Stimulated activated CD8-positive, alpha-beta memory T cell treated with anti-CD3 and anti-CD28 coated beads, Interleukin-7, amount 100 ng/mL, for 48 hours (primary cell): ENCODE measurements at places on chromosomes 13 and 19.

GRCh38 chr13:41549491-41549890 is 92.1 kb downstream of the RGCC start:
- DNase-seq, result no peak

DNA sequence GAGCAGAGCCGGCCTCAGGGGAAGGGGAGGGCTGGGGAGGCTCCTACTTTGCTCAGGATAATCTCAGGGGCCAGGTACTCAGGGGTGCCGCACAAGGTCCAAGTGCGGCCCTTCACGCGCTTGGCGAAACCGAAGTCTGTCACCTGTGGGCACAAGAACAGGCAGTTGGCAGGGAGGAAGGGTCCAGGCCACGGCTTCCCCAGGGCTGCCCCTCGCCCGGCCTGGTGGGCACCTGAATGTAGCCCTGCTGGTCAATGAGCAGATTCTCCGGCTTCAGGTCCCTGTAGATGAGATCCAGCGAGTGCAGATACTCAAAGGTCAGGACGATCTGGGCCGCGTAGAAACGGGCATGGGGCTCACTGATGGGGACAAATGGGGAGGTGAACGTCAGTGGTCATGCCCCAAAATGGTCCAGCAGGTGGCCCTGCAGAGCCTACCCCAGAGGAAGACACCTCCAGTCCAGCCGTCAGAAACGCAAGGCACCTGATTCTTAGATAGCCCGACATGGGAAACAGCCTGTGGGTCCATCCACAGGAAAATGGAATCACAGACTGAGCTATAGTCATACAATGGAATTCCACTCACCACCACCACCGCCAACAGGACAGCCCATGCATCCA is 7.1 kb upstream of the SAMD1 start:
- DNase-seq, result no peak

- DNase-seq, result no peak
Measured at GRCh38 chr19:57665261-57665806, 3.4 kb upstream of the ZSCAN4 start.

GRCh38 chr13:107233541-107233940 is 665.6 kb upstream of the ARGLU1 start:
- no peak for DNase-seq

DNA sequence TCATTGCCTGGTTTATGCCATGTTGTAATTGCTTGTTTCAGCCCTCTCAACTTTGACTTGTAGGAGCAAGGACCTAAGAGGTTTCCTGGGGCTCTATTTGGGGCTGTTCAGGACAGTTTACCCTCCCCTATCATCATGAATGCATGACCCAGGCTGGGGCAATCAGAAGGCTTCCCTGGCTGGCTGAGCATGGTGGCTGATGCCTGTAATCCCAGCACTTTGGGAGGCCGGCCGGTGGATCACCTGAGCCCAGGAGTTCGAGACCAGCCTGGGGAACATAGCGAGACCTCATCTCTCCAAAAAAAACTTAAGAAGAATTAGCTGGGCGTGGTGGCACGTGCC is 6.1 kb upstream of the LSM4 start:
- DNase-seq, result no peak

DNA sequence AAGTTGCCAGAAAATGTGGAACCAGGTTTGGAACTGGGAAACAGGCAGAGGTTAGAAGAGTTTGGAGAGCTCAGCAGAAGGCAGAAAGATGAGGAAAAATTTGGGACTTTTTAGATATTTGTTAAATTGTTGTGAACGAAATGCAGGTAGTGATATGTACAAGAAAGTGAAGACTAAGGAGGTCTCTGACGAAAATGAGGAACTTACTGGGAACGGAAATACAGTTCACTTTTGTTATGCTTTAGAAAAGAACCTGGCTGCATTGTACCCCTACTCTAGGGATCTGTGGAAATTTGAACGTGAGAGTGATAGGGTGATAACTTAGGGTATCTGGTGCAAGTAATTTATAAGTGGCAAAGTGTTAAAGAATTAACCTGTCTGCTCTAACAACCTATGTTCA is 632.4 kb downstream of the SLITRK5 start:
- DNase-seq, result no peak

- DNase-seq, result no peak
Measured at GRCh38 chr19:28963486-28964250, 249.3 kb downstream of the UQCRFS1 start.

- no peak for DNase-seq
Measured at GRCh38 chr19:48629599-48630295, 7.4 kb downstream of the DBP start.

GRCh38 chr19:58229255-58229639 is 533 bp downstream of the ZNF544 start:
- DNase-seq, result no peak

DNA sequence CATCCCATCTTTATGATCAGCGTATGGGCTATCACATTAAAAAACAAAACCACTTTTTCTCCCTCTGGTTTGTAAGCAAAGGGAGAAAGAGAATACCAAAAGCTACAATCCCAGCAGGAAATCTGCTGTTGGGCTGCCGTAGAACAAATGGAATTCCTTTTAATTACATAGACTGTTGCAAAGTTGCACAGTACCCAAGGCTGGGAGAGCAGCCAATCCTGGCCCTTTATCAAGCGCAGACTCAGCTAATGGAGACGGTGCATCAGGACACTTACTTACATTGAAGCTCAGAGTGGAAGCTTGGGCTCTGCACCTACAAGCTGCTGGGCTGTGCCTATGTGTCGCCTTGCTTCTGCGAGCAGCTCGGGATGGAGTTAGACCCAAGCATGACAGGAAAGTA is 15.2 kb downstream of the CCNA1 start:
- no peak for DNase-seq

DNA sequence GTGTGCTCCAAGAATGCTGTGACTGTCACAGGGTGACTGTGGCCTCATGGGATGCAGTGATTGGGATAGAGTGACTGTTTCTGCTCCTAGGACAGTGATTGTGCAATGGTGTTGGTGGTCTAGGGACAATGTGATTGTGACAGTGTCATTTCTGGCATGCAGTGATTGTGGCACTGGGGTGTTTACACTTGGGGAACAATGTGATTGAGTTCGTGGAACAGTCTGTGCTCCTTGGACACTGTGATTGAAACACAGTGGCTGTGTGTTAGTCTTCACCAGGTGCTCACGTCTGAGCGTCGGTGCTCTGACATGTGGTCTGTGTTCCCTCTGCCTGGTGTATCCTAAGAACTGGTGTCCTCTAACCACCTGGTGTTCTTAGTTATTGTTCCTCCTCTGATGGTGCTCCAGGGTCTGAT is 1.7 kb downstream of the PDE4A start:
- no peak for DNase-seq

- DNase-seq, result no peak
Measured at GRCh38 chr13:28620011-28620830, 38.7 kb upstream of the POMP start.

GRCh38 chr13:113928685-113929627 is 44.9 kb downstream of the C13orf46 start:
- no peak for DNase-seq

- DNase-seq, result no peak
Measured at GRCh38 chr13:112193463-112194166, 126.7 kb downstream of the SOX1 start.
